ENCODE measurements at places on chromosomes 13 and 19.

- DNase-seq, result no peak
Observed at GRCh38 chr13:20102525-20103180, 58.2 kb downstream of the GJA3 start.

- DNase-seq, result no peak
Observed at GRCh38 chr13:48242677-48243076, 9.7 kb downstream of the ITM2B start.

DNA sequence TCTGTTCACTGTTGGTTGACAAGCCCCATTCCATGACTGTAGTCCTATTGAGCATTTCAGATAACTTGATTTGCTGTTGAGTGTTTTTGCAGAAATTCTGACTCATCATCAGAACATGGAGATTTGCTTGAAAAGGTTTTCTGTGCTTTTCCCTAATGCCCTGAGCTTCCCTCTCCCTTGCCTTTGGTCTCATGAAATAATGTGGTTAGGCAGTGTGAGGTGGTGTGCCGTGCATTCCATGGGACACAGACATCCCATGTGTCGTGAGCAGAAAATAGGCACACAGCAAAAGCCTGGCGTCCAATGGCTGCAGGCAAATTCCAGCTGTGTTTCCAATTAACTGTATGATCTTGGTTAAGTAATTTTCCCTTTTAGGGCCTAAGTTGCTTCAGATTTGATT lies 197.4 kb downstream of the DLEU7 start:
- DNase-seq, result no peak

DNA sequence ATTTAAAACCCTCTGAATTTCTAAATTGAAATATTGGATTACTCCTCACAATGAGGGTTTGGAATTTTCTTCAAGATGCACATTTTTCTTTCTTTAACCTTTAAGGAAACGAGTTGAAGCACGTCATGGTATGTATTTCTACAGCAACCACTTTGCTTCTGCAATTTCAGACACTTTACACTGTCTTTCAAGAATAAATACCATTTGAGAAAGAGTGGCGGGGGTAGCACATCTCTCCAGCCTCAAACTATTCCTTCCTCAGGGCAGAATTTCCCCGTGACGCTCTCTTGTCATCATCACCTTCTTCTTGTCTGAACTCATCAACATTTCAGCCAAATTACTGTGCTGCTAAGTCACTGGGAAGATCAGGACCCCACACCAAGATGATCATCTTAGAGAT lies 1073.4 kb downstream of the EFNB2 start:
- no peak for DNase-seq

DNA sequence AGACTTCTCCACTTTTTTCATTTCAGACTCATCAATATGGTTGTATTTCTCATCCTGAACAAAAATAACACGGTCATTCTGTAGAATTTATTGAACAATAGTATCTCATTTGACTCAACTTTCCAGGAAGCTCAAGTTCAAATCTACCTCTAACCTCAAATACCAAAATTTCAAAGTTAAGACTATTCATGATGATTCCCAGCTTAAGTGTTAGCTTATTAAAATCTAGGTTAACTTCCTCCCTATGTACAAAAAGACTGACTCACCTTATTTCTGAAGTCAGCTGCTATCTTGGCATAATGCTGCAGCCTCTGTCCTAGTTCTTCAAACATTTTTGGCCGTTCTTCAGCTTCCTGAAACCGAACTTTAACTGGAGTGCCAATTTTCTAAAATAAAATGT lies 23.2 kb downstream of the HSPH1 start:
- no peak for DNase-seq

GRCh38 chr13:23656637-23657371 lies 86.6 kb downstream of the TNFRSF19 start:
- DNase-seq, result no peak

DNA sequence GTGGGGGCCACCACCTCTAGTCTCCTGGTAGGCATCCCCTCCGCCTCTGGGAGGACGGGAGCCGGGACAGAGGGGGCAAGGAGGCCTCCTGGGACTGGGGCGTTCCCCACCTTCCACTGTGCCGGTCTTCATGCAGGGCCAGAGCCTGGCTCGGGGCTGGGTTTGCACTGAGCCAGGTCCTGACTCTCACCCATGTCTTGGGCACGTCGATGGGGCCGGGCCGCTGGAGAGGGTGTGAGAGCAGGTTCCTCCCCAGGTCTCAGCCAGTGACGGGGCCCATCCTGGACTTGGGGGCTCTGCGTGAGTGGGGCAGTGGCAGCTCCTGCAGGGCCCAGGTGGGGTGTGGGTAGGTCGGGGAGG lies 26.6 kb downstream of the ATP11A start:
- DNase-seq, result no peak

DNA sequence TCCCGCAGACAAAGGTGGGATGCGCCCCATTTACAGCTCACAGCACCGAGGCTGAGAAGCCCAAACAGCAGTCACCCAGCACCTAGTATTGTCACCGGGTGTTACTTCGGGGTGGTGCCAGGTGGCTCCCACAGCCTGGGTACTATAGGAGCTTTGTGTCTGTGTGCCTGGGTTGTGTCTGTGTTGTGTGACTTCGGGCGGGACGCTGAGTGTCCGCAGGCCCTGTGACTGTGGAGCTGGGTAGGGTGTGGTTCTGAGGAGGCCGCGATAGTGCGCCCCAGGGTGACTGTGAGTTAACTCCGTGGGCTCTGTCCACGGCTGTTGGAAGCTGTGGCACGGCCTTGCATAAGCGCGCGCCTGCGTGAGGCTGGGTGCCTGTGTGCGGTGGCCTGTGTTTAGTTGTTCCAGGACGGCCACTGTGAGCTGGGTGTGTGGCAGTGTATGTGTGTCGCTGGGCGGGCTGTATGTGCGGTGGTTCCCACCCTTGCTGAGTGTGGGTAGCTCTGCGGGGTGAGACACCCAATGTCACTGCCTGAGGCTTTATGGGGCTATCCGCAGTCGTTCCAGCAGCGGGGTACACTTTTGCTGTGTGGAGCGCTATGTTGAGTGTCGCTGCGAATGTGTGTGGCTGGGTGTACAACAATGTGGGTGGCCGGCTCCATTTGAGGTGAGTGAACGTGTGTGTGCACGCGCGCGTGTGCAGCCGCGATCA lies 559 bp upstream of the SSBP4 start:
- no peak for DNase-seq

GRCh38 chr13:83691966-83692365 lies 190.3 kb downstream of the SLITRK1 start:
- DNase-seq, result no peak

DNA sequence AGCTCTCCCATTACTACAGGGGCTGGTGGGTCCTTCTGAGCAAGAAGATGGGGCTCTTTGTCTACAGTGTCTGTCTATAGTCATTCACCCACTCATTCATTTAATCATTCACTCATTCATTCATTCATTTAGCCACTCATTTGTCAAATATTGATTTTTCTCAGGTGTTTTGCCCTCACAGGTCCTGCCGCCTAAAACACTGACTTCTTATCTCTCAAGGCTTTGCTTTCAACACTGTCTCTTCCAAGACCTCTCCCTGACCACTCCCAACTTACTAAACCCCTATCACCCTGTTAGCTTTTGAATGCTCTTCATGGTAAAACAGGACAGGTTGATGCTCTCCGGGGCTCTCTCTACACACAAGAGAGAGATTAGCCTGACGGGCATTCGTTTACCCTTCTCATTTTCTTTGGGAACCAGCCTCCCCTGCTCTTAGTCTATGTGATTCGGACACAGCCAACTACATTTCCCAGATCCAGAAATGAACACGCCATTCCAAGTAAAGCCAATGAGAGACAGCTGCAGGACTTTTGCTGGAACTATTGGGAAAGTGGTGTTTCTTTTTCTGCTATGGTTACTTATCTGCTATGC lies 22.7 kb downstream of the FAM187B start:
- DNase-seq, result no peak

- DNase-seq, result no peak
Observed at GRCh38 chr19:32581705-32582179, 752 bp downstream of the PDCD5 start.

DNA sequence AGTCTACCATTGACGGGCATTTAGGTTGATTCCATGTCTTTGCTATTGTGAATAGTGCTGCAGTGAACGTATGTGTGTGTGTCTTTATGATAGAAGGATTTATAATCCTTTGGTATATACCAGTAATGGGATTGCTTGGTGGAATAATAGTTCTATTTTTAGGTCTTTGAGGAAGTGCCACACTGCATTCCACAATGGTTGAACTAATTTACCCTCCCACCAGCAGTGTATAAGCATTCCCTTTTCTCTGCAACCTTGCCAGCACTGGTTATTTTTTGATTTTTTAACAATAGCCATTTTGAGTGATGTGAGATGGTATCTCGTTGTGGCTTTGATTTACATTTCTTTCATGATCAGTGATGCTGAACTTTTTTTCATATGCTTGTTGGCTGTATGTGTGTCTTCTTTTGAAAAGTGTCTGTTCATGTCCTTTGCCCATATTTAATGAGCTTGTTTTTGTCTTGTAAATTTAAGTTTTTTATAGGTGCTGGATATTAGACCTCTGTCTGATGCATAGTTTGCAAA lies 37.5 kb downstream of the RFC3 start:
- no peak for DNase-seq

DNA sequence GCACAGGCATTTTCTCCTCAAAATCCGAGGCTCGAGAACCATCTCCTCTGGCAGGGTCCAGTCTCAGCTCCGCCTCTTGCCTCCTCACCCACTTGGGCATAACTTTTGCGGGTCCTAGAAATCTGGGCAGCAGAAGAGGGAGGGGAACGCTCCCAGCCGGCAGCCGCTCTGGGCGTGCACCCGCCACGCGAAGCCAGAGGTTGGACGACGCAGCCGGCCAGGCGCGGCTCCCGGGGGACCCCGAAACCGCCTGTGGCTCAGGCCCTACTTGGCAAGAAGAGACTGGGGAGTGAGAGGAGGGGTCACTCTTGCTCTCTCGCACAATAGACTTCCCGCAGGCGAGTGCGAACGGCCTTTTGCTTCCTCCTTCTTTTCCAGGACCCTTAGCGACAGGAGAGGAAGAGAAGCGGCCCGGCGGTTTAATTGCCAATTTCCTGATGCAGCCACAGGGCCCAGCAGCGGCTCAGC lies 6.0 kb upstream of the SOX1 start:
- DNase-seq, result no peak

GRCh38 chr19:49999371-50000010 lies 25.7 kb downstream of the VRK3 start:
- DNase-seq, result no peak

DNA sequence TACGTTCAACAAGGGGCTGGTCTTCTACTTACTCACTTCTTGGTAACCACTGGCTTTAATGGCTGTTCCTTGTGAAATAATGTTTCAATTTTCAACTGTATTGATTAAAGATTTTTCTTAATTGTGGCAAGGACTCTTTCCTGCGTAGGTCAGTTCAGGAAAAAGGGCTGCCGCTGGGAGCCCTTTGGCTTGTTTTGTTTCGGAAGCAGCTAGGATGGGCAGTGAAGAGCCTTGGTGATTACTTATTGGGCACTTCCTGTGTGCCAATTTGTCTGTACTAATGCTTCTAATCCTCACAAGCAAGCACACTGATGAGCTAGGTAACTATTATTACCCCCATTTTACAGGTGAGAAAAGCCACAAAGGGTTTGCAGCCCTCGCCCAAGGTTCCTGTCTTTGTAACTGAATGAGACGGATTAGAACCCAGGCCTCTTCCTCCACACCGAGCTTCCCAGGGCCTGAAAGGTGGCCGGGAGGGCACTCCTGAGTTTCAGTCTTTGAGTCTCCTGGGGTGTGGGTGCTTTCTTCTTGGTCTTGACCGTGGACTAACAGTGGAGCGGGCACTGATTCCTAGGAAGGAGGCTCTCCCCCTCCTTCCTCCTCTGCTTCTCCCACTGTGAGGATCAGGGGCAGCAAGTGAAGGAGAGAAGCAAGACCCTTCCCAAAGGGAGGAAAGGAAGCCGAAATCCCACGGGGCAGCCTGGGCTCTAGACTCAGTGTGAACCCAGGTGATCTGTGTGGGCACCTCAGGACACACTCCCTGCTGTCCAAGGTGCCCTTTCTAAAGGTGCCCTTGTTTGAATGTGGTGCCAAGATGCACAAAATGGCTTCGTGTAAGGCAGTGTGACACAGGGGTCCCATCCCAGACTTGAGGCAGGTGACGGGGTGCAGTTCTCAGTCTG lies 3.7 kb downstream of the COL4A2 start:
- DNase-seq, result no peak

DNA sequence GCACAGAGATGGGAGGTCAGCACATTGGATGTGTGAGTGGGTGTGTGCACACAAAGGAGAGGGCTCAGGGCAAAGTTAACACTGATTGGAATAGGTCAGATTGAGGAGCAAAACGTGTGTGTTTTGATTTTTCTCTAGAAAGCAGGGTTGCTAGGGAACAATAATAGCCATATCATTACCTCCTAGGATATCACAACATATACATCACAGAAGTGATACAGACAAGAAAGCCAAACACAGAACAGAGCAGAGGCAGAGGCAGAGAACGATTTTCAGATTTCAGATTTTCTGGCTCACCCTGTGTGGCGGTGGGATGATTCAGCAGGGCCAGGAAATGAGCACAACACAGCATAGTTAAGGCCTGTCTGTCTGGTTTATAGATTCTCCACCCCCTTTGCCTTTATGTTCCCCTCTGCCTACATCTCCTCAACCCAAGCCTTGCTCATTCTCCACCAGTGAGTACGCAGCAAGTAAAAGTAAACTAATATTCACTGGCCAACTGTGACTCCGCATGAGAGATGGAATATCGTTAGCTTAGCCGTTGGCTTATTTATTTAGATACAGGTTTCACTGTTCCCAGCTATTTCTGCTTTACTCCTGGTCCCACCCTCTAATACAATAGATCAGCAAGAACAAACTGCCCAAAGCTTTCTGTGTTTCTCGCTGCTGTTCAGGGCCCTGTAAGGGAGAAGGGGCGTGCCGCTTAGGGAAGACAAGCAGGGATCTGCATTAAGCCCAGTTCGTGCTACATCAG lies 182.7 kb upstream of the TSC22D1 start:
- DNase-seq, result no peak

DNA sequence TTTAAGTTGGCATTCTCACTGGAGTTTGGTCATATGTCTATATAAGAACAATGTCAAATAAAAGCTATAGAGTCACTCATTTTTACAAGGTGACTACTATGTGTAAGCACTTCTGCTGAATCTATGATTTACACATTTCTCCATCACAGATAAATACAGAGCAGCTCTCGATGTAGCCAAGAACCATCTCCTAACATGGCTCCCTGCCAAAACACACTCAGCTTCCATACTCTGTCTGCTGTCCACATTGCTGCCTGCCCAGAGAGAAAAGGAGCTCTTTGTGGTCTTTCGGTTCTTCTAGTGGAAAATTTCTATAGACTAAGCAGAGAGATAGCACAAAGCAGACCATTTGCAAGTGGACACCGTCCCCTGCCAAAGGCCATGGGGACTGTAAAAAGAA lies 190.9 kb upstream of the KLF12 start:
- no peak for DNase-seq

GRCh38 chr19:44903602-44904425 lies 1.8 kb upstream of the APOE start:
- no peak for DNase-seq

DNA sequence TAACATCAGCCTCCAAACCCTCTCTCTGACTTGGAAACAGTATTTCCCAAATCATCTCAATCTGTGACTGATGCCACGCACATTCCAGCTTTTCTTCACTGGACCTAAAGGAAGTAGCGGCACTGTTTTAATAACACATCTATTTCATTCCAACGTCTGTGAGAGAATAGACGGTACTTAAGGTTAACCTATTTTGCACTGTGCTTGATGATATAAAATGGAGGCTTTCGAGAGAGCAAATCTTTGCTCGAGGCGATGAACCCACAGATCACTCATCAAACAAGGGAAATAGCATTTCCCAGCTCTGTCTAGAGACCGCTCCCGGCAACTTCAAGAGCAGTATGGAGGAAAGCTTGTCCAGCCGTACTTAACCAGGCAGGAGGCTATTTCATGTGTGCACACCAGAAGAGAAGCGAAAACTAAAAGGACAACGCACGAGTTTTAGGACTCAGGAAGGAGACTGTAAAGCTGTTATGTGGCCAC lies 2.9 kb downstream of the UBL3 start:
- DNase-seq, result no peak
